ENCODE measurements at places on chromosomes 13 and 19.

GRCh38 chr13:94703271-94703670 lies 9.1 kb downstream of the SOX21 start:
- no peak for DNase-seq

GRCh38 chr19:23916991-23917390 lies 2.3 kb downstream of the ZNF726 start:
- DNase-seq: no peak

- peak; percentile 74 for DNase-seq
These were observed 7.5 kb downstream of the RASA3 start for GRCh38 chr13:114124921-114125320.

DNA sequence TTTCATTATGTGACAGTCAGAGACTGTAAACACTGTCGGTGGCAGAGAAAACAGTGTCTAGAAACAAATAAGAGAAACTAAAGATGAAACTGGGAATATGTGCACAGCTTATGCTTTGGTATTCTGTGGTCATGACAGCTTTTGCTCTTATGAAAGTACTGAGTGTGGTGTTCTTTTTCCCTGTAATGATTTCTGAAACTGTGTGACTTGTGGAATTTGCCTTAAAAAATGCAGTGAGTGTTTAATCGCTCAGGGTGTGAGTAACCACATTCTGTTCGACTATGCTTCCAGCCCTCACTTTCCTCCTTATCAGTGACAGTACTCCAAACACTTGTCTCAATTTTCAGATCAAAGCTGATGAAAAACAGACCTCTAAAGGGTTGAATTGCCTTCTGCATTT lies 66.9 kb upstream of the DIAPH3 start:
- no peak for DNase-seq
